Hematopoietic multipotent progenitor cell treated with erythropoietin and hydrocortisone succinate and interleukin-3 and kit ligand, for 6 days (in vitro differentiated cells): ENCODE measurements at places on chromosomes 11 and 22.

DNA sequence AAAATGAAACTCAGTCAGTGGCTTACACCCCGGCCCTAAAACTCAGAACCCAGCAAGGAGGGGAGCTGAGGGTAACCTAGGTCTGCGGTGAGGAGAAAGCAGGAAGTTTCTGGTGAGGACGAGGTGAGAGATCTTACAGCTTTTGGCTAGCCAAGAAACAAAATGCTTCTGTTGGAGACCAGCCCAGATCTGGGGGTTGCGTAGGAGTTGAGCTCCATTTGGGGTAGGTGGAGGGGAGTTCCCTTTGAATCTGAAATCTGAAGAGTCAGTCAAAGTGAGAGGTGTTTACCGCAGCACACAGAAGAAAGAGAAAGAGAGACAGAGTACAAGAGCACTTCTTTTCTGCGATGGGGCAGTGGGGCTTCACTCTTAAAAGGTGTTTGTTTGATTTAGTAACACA is 29.6 kb downstream of the EHF start:
- DNase-seq = peak; percentile 38

GRCh38 chr22:49553076-49553475 is 274.6 kb downstream of the BRD1 start:
- no peak for DNase-seq

DNA sequence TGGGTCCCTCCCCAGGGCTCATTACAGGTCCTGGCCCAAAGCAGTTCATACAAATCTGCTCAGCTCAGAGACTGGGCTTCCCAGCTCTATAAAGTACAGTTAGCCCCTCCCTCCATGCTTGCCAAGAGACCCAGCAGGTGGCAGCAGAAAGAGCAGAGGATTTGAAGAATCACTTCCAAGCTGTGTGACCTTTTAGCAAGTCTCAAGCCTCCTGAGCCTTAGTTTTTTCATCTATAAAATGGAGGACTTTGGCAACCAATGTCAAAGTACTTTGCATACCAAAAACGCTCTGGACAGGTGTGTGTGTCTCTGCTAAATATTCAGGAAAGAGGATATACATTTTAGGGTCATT is 26.6 kb downstream of the RELT start:
- peak; percentile 64 for DNase-seq

DNA sequence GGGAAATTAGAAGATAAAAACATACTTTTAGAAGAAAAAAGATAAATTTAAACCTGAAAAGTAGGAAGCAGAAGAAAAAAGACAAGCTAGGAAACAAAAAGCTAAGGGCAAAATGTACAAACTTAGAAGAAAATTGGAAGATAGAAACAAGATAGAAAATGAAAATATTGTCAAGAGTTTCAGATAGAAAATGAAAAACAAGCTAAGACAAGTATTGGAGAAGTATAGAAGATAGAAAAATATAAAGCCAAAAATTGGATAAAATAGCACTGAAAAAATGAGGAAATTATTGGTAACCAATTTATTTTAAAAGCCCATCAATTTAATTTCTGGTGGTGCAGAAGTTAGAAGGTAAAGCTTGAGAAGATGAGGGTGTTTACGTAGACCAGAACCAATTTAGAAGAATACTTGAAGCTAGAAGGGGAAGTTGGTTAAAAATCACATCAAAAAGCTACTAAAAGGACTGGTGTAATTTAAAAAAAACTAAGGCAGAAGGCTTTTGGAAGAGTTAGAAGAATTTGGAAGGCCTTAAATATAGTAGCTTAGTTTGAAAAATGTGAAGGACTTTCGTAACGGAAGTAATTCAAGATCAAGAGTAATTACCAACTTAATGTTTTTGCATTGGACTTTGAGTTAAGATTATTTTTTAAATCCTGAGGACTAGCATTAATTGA is 1.0 kb downstream of the MALAT1 start:
- no peak for DNase-seq

- DNase-seq = peak; percentile 15
Measured at GRCh38 chr11:61541598-61541997, 33.0 kb downstream of the LRRC10B start.

DNA sequence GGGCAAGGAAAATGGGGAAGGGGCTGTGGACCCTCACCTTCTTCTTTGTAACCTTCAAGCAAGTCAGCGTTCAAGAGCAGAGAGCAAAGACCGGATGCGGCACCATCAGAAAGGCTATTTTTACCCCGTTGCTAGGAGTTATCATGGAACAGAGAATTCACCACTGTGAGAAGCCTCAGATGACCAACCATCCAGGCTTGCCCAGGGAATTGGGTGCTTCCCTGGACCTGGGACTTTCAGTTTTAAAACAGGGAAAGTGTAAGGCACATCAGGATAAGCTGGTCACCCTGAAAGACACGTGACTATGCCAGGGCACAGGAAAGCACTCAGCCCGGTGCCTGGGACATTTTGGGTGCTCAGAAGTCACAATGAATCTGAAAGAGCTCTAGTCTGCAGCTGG is 10.4 kb downstream of the GALNT18 start:
- DNase-seq = no peak
